ENCODE measurements at places on chromosomes 1 and 21. TPM values are rescaled to one million over a fixed set of nuclear protein-coding genes. Genes with fewer than 3 reads are reported as not detected.
A peak's percentile ranks its signal among the peaks of the same experiment; 100 is the strongest.

- DNase-seq: no peak
Measured at GRCh38 chr1:206002160-206002559, 1.0 kb downstream of the RAB7B start.

DNA sequence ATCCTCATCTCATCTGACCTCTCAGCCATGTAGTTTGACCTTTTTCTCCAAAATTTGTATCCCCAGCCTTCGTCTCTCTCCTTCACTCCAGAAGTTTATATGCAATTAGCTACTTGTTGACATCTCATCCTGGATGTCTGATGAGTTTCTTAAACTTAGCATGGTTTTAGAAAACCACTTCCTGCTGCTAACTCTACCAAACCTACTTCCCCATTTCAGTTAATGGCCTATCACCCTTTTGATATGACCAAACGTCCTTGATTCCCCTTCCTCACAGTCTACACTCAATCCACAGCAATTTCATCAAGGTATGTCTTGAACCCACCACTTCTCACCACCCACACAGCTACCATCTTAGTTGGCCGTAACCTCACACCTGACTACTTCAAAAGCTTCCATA is 121.9 kb downstream of the LRRC40 start:
- no peak for DNase-seq

- peak; percentile 28 for DNase-seq
Measured at GRCh38 chr1:3352299-3352951, 102.0 kb upstream of the ARHGEF16 start.

DNA sequence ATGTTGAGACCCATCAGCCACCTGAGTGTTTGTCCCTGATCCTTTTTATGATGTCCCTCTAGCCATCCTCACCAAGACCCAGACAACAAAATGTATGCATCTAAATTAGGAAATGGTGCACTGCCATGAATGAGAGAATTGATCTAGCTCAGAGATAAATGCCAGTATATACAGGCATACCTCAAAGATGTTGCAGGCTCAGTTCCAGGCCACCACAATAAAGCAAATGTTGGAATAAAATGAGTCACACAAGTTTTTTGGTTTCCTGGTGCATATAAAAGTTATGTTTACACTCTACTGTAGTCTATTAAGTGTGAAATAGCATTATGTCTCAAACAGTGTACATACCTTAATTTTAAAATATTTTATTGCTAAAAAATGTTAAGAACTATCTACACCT is 63.9 kb downstream of the CHIA start:
- no peak for DNase-seq

Gene SPRR1B
- 0.37 TPM for polyA plus RNA-seq

Measured in hindlimb muscle (tissue), 1 donor.